Activated CD4-positive, alpha-beta T cell treated with anti-CD3 and anti-CD28 coated beads for 36 hours (primary cell): ENCODE measurements at places on chromosomes 7 and 10. TPM values are rescaled to one million over a fixed set of nuclear protein-coding genes. Genes with fewer than 3 reads are reported as not detected.

HOXA11 gene
- total RNA-seq, result not detected

UTF1 gene
- not detected for total RNA-seq

VPS37D gene
- total RNA-seq, result 0.35 TPM

COL28A1 gene
- not detected for total RNA-seq

FAM241B gene
- 6.3 TPM for total RNA-seq

SDK1 gene
- 1.1 TPM for total RNA-seq

RAMP3 gene
- total RNA-seq, result not detected

GIMAP8 gene
- 9.6 TPM for total RNA-seq

SLC4A2 gene
- 58.7 TPM for total RNA-seq

ACSM6 gene
- total RNA-seq, result not detected

PNLIP gene
- total RNA-seq, result not detected

AGBL3 gene
- 2.2 TPM for total RNA-seq

FRMPD2 gene
- not detected for total RNA-seq

C1QL3 gene
- not detected for total RNA-seq

TRPV5 gene
- not detected for total RNA-seq

NSUN5 gene
- total RNA-seq, result 50.6 TPM

SPDYE8 gene
- not detected for total RNA-seq

MYH16 gene
- not detected for total RNA-seq

AKR1C1 gene
- 0.86 TPM for total RNA-seq

C10orf67 gene
- total RNA-seq, result 0.41 TPM

CPED1 gene
- total RNA-seq, result not detected
